Stimulated activated CD8-positive, alpha-beta memory T cell treated with anti-CD3 and anti-CD28 coated beads, Interleukin-12 subunit alpha, Interleukin-12 subunit beta, amount 100 ng/mL, for 4 hours (primary cell): ENCODE measurements at places on chromosomes 4 and X.

DNA sequence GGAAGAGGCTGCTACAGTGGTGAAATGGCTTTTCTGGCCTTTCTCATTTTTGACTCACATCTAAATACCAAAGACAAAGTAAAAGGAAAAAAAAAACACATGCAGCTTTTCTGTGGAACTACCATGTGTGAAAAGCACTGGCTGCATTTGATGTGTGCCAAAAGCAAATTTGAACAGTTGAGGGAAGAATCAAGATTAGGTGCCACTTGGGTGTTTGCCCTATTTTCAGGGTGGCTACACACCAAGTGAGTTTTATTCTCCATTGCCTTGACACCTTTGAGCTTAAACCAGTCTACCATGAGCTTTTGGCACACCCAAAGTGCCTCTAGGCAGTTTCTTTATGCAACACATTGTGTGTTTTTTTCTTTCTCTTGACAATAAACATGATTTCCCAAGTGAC lies 423.9 kb downstream of the FAM133A start:
- DNase-seq: no peak

DNA sequence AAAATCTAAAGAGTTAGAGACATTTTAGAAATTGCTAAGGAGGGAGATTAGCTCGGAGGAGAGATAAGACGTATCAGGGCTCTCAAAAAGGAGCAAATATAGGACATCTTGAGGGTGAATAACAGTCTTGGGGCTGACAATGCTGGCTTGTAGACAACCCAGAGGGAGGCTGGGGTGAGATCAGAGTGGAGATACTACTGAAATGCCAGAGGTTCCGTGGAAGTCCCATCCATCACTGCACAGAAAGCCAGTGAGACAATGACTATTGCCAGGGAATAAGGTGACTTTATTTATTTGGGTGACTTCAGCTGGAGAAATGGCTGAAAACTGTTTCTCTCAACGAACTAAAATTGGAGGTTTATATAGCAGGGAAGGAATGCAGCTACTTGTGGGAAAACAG lies 838.1 kb upstream of the AGA start:
- no peak for DNase-seq

- DNase-seq: no peak
These were observed 514.2 kb upstream of the GALNT7 start for GRCh38 chr4:172654457-172654856.

DNA sequence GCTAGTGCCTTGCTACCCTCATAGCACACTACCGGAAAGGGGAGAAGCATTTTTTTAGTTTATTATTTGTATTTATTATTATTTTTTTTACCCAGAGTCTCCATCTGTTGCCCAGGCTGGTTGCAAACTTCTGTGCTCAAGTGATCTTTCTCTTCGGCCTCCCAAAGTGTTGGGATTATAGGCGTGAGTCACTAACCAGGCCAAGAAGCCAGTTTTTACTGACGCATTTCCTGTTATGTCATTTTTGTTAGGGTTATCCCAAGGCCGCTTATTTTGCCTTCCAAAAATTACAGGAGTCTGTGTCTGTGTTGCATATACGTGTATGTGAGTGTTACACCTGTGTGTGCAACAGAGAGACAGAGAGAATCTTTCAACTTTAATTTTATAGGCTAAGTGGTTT lies 404.5 kb downstream of the GBA3 start:
- no peak for DNase-seq

GRCh38 chrX:148501386-148502066 lies 1.1 kb downstream of the AFF2 start:
- no peak for DNase-seq

- DNase-seq: no peak
These were observed at the start of gene EDNRA for GRCh38 chr4:147480891-147481576. TSS of gene EDNRA (plus strand) at chr4:147481097. CDS start at chr4:147485682, 4,585 bp downstream.

GRCh38 chr4:155807021-155807420 lies 48.2 kb downstream of the GUCY1B1 start:
- DNase-seq: no peak

- no peak for DNase-seq
These were observed 555 bp upstream of the GCNA start for GRCh38 chrX:71577682-71578081.

DNA sequence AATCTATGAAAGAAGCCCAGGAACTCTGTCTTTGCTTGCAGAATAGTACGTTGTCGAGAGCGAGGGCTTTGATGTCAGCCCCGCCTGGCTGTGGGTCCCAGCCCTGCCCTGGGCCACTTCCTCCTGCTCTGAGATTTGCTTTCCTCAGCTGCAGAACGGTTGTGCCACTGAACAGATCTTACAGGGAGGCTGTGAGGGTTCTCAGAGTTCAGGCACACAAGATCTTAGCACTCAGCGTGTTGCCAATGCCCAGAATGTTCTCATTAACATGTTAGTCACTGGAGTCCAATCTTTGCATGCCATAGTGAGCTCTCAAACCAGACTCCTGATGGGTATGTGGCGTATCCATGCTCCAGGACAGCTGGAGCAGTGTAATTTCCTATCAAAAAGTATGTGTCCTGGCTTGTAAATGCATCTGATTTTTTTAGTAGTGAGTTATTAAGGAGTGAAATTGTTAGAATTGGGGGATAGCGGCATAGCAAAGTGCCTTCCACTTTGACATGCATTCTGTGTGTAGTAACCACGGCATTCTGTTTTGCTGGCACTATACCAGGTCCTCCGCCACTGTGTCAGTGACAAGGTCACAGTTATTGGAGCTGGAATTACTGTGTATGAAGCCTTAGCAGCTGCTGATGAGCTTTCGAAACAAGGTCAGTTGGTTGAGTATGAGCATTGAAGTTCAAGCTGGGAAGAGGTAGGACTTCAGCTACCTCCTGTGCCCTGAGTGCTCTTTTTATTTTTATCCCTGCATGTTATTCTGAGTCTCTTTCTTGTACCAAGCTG lies 31.6 kb downstream of the TKTL1 start:
- no peak for DNase-seq

DNA sequence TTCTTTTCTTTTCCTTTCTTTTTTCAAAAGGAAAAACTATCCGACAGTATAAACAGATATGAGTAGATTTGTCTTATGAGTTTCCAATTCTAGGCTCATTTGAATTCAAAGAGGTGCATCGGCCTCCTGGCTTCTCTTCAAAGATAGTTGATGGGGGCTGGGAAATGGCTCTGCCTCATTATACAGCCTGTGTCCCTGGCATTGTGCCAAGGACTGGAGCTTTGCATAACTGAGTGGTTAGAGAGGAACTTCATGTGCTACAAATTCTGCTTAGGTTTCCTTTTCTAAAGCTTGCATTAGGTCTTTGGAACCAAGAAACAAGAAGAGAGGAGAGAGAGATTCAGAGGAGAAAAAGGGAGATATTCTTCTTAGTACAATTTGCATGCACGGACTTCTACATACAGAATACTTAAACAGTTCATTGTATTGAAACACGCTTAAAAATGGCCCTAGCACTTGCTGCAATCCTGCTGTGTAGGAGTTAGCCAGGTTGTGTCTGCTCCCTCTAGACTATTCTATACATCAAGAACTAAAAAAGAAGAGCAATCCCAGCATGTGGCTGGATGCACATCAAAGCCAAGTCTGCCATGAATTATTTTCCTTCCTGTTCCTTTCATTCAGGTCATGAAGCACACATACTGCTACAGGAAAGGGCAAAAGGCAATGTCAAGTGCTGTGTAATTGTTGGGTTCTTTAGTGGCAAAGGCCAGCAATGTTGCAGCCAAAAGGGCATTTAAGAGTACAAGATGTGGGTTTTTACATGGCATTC lies 70.9 kb downstream of the INTS12 start:
- no peak for DNase-seq
